Mesenteric fat pad (tissue), 1 donor: ENCODE measurements at places on chromosomes 11 and 22.

- DNase-seq: peak; percentile 99
Observed at GRCh38 chr22:23144932-23145877, at the start of gene RAB36. Gene RAB36, plus strand, starts transcription at chr22:23145477. Its CDS starts 1,140 bp downstream, at chr22:23146617.

DNA sequence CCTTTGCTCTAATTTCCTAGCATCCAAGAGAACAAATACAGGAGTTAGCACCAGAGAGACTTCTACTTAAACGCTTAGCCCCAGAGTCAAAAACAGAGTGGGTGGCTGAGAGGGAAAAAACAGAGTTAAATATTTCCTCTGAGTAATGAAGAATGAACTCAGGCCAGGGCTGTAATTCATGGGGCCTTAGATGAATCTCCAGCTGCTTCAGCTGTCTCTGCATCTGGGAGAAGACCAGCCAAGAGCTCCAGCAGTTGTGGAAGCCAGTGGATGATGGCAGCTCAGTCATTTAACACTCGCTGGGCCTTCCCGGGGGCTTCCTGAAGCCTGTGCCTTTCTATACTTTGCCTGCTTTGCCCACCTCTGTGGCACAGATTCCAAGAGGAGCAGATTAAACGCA lies 5.7 kb upstream of the ADAMTS15 start:
- DNase-seq: no peak

- DNase-seq: peak; percentile 67
Observed at GRCh38 chr22:47332246-47332980, 570.0 kb downstream of the TBC1D22A start.

DNA sequence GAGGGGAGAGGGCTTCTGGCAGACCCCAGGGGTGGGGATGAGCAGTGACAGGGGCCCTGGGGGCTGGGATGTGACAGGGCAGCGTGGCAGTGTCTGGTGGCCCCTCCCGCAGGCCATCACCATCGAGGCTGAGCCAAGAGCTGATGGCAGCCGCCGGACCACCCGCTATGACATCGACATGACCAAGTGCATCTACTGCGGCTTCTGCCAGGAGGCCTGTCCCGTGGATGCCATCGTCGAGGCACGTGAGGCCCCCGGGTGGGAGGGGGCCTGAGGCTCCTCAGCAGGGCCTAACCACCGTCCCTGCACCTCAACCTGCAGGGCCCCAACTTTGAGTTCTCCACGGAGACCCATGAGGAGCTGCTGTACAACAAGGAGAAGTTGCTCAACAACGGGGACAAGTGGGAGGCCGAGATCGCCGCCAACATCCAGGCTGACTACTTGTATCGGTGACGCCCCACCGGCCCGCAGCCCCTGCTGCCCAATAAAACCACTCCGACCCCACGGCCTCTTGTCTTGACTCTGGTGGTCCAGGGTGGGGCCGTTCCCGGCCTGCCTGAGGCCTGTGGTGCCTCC lies 2.6 kb upstream of the TCIRG1 start:
- DNase-seq: no peak

GRCh38 chr22:18905540-18906409 lies at the start of gene DGCR6:
Gene DGCR6, plus strand, starts transcription at chr22:18906320. Its CDS starts 55 bp downstream, at chr22:18906375.
- DNase-seq: no peak

DNA sequence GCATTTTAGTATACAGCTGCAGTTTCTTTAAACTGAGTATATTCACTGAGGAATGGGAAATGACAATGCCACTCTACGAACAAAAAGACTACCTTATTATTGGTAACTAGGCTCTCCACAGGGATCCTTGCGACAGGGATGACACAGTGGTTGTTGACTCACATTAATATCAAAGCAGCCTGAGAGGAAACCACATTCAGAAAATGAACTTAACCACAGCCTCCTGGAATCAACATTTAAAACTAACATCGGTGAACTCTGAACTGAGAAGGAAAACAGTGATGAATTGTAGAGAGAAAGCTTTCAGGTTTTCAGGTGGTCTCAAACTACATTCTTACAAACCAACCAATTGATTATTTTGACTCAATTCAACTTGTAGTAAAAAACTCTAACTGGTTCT lies 90.3 kb upstream of the MTMR2 start:
- no peak for DNase-seq

- no peak for DNase-seq
Observed at GRCh38 chr11:17743808-17744119, 9.2 kb downstream of the KCNC1 start.

- no peak for DNase-seq
Observed at GRCh38 chr11:29012507-29012906, 904.3 kb downstream of the METTL15 start.

GRCh38 chr11:84722583-84723108 lies 904.5 kb downstream of the DLG2 start:
- DNase-seq: no peak

GRCh38 chr11:282171-282570 lies 4.0 kb downstream of the NLRP6 start:
- DNase-seq: peak; percentile 64

GRCh38 chr11:47186700-47187695 lies 764 bp upstream of the PACSIN3 start:
- DNase-seq: no peak

DNA sequence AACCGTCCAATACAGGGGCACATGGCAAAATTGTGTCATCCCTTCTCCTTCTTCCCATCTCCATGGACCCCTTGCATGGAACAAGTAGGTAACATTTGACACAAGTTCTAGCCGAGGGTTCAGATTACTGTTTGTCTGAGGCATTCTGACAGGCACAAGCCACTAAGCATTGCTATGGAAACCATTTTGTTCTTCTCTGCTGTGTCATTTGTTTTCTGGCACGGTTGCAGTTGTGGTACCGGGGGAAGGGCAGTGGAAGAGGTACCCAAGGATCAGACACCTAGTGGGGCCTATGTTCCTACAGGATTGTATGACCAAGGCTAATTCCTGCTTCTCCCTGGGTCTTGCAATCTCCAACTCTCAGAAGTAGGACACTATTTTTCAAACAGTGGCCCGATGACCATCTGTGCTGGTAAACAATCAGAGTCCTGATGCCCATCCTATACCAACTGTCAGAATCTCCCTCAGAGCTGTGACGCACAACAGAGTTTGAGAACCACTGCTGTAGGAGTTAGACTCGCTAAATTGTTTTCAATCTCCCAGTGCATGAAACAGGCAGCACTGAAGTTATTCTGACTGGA lies 69.3 kb downstream of the KCNC1 start:
- DNase-seq: no peak

DNA sequence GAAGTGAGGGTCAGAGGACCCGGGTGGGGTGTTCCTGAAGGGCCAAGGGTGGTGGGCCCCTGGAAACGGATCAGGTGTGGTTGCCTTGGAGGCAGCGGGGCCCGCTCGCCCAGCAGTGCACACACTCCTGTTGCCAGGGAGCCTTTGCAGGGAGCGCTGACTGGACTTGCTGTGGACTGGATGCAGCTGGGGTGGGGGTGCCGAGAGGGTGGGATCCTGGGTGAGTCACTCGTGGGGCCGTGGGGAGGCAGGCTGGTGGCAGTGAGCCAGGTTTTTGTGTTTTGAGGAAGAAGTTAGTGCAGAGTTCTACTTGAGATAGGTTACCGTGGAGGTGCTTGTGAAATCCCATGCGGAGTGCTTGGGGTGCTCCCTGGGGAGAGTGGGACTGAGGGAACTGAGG lies 1.3 kb downstream of the MRPL23 start:
- no peak for DNase-seq

- no peak for DNase-seq
Observed at GRCh38 chr11:10305262-10305963, 540 bp downstream of the ADM start.

DNA sequence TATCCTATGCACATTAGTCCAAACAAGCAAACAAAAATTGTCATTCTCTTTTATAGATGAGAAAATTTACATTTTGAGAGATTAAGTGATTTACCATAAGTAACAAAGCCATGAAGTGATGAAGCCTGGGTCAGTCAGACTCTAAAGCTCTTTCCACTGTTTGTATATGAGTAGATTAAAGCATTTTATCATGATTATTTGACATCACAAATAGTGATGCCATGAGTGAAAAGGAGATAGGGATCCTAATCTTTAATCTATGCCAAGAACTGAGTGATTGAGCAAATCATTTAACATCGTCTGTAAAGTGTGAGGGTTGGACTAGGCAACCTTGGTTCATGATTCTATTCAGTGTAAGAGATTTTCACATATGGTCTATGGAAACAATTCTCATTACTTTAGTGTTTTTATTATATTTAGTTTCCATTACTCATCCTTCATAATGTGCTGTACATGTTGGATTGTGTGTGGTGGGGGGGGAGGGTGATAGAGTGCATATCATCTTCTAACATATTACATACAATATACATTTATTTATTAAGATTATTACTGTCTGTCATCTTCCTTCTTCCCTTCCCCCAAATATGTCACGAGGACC lies 50.7 kb downstream of the ARHGEF12 start:
- DNase-seq: no peak

- DNase-seq: no peak
Observed at GRCh38 chr22:38481162-38481870, 13.4 kb downstream of the KDELR3 start.

- DNase-seq: no peak
Observed at GRCh38 chr11:118434123-118434552, 2.2 kb upstream of the KMT2A start.

DNA sequence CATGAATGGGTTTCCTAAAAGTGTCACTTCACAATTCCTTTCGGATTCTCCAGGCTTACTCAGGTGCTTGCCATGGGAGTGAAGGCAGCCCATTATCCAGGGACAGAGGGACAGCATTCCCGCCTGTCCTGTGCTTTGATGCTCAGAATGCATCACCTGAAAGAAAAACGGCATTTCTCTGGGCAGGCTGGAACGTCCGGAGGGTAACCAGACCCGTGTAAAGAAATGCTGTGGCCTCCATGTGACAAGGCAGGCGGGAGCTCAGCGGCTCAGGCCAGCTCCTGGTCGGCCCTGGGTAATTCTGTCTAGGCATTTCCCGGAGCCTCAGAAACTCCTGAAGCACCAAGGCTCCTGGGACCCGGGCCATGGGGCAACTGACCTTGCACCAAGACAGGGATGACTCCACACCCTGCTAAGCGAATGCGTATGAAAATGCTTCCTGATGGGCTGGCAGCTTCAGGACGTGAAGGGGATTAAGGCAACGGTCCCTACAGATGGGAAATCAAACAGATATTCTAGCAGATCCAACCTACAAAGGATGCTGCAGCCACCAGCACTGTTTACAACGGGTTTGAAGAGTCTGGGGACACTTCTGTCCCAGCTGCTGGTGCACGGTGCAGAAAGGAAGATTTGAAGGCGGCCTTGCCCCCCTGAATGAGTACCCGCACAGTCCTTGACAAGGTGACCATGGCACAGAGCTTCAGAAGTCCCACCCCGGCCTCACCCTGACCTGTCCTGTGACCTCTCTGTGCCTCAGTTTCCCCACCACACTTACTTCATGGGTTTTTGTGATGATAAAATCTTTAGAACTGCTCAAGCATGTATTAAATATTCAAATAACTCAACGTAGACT lies 13.6 kb upstream of the FGF3 start:
- peak; percentile 59 for DNase-seq

DNA sequence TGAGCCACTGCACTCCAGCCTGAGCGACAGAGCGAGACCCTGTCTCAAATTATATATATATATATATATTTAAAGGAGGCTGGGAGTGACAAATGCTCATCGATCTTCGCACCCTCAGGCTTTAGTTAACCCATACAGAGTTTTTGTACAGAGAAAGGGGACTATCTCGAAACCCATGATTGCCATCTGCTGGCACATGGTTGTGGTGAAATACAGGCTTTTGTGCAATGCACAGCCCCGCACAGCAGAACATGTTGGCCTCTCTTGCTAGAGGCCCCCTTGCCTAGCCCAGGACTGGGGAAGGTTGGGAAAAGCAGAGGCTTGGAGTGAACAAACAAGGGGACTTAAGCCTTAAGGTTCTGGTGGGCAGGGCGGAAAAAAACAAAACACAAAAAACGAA lies 3.6 kb downstream of the MYBPC3 start:
- no peak for DNase-seq

DNA sequence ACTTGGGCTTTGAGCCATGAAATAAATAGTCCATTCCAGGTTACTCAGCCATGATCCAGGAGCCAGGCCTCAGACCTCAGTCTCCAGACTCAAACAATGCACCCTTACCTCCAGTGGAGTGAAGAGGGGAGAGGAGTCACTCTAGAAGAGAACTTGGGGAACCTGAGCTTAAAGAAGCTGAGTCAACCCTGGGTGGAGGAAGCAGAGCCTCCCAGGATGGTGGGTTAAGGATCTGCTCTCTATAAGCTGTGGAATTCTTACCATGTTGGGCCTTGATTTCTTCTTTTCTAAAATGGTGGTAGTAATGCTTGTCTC lies 113.2 kb downstream of the NECTIN1 start:
- DNase-seq: no peak

DNA sequence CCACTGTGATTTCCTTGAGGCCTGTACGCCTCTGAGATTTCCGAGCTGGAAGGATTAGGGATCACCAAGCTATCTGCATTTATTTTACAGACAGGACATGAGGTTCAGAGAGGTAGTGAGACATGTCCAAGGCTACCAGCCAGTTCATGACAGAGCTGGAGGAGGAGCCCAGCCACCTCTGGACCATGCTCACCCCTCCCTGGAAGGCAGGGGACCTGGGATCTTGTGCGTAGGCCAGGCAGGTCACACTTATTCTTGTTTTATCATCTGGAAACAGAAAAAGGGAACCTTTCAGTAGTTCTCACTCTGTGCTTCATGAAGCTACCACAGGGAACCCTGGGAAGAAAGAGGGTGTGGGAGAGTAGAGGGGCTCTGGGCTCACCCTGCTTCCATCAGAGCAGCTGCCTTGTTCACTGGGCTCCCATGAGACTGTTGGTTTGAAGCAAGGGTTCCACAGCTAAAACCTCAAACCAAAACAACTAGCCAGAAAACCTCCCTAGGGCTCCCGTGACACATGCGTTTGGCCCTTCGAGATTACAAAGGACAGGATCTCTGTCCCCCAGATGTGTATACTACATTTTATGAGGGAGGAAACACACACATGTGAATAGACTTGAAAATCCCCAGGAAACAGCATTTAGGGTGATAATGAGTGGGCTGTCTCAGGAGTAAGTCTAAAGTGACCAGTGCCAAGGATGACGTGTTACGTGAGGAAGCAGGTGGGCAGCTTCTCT lies 106.4 kb downstream of the DSCAML1 start:
- DNase-seq: no peak

GRCh38 chr11:134537296-134537695 lies 125.3 kb upstream of the B3GAT1 start:
- peak; percentile 80 for DNase-seq

DNA sequence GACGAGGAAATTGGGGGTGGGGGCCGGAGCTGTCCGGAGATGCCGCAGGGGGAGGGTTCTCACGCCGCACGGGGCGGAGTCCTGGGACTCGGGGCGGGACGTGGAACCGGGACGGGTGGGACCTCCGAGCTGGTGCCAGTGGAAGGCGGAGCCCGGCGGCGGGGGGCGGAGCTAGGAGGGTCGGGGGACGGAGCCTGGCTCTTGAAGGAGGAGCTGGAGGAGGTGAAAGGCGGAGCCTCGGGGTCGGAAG lies 271 bp downstream of the FKBP2 start:
- DNase-seq: peak; percentile 100

DNA sequence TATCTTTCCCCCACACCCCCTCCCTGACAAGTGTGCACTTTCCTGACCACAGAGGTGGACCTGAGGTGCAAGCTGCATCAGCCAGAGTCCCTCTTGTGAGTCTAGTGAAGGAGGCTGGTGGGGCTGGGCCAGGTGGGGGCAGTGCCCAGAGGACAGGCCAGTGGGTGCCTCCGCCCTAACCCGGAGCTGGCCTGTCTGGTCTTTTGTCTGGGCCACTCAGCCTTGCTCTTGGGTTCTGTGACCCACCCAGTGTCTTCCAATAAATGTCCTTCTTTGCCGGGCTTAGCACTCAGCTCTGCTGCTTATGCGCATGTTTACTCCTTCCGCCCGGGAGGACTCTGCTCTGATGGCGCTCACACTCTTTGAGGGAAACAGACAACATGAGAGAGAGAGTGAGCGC lies 526.2 kb downstream of the TBC1D22A start:
- DNase-seq: peak; percentile 60
